ENCODE measurements at places on chromosomes 7 and 10.

DNA sequence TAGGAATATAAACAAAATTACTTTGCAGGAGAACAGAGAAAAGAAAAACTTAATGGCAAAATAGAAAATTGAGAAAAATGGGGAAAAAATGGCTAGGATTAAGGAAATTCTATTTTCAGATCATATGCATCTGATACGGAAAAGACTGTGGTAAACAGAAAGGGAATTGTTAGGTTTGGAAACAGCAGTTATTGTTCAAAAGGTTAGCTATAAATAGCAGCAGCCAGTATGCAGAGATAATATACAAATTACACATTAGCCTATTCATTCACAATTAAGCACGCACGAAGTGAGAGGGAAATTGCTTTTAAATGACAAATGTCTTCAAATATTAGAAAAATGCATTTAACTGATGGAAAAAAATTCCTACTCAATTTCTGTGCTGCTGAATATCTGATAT is 224.1 kb upstream of the FAM3C start:
- no peak for DNase-seq

DNA sequence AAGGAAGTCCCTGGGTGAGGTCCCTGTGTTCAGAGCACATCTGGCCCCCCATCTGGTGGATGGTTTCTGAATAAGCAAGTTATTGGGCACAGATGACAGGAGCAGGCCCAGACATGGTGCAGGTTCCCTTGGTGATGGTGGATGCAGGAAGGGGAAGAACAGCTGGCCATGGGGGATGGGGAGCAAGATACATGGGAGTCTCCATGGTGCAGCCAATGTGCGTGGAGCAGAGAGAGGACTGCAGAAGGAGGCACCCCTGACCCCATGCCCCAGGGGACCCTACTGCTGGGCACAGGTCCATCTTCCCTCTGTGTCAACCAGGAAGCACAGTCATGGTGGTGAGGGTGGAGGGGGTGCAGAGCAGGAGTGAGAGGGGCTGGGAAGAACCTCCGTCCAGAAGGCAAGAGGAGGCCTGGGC is 43.8 kb upstream of the RABGEF1 start:
- no peak for DNase-seq

DNA sequence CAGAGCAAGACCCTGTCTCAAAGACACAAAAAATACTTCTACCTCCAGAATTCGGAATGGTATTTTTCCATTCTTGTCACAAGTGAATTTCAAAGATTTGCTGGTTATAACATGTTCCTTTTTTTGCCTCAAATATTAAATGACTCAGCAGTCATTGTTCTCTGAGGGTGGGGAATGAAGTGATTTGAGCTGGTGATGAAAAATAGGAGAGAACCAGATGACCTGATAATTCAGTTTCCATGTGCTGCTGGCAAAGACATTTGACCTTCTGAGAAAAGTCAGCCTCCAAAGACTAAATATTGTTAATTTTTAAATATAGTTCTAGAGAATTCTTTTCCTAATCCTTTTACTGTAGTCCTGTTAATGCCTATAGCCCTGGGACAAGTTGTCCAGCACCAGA is 78.9 kb downstream of the CACNB2 start:
- no peak for DNase-seq

DNA sequence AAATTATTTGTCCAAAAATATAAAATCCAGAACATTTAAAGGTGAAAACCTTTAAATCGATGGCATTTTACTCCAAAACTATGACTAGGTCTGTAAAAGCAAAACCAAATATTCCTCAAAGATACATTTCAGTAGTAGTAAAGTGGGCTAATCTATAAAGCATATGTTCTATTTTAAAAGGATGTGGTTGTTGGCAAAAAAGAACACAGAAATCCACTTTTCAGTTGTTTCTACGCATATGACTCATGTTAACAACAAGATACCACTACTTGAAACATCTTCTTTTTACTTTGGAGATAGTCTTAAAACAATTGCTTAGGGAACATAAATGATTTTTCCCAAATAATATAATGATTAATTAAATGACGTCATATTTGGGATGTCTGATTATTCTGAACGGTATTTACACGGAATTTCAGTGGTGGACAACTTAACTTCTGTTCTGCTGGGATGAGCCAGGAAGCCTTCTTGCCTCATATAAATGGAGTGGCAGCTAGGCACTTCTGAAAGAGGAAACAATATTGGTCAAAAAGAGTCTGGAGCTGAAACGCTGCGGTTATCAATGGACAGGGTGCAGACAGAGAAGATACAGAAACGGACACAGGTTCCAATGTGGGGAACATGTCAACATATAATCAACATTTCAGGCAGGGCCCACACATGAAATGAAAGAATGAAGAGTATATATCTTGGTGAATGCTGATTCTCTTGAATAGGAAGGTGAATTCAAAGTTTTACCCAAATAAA is 78.5 kb downstream of the ETV1 start:
- DNase-seq, result no peak

- DNase-seq, result no peak
Observed at GRCh38 chr7:3605222-3605621, 304.2 kb downstream of the SDK1 start.

DNA sequence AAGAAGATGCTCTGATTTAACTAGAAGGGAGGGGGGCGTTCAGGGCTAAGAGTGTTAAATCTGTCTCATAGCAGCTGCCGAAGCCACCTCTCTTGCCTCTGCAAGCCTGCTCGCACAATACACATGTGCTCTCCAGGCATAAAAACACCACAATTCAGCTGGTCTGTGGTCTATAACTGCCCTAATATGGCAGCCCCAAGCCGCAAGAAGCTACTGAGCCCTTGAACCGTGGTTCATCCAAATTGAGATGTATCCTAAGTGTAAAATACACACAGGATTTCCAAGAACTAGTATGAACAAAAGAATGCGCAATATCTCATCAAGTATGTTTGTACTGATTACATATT is 70.8 kb upstream of the FGFR2 start:
- DNase-seq, result no peak

DNA sequence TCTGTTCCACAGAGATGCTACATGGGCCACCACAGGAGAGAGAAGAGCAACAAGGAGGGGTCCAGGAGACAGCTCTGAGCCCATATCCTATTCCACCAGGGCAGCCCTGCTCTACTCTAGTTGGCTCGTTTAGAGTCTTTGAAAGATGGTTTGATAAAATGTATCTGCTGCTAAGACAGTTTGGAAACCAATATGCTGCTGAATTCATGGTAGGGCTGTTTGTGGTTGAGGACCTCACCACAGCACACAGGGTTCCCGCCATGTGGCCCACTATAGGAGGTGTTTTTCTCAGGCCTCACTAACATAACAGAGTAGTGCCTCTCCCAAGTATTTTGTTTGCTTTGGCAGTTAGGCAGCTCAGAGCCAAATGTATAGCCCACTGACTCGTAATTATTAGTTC is 35.8 kb upstream of the ZC3HAV1L start:
- DNase-seq, result no peak

- DNase-seq, result no peak
Observed at GRCh38 chr7:3916146-3916545, 615.1 kb downstream of the SDK1 start.

GRCh38 chr7:142654398-142654797 is 94.9 kb upstream of the PRSS1 start:
- no peak for DNase-seq

GRCh38 chr7:105098863-105099515 is 85.0 kb downstream of the KMT2E start:
- DNase-seq, result no peak

DNA sequence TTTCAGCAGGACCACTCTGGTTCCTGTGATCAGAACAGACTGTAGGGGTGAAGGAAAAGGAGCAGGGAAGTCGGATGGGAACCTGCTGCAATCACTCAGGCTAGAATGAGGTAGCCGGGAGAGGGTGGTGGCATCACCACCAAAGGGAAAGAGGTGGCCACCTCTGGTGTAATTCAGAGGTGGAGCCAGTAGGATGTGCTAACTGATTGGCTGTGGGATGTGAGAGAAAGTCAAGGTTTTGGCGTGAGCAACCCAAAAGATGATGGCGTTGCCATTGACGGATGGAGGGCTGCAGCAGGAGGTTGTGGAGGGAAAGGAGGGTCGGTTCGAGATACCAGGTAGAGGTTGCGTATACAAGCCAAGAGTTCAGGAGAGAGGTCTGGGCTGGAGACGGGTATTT is 7.4 kb upstream of the VSIR start:
- DNase-seq, result no peak

DNA sequence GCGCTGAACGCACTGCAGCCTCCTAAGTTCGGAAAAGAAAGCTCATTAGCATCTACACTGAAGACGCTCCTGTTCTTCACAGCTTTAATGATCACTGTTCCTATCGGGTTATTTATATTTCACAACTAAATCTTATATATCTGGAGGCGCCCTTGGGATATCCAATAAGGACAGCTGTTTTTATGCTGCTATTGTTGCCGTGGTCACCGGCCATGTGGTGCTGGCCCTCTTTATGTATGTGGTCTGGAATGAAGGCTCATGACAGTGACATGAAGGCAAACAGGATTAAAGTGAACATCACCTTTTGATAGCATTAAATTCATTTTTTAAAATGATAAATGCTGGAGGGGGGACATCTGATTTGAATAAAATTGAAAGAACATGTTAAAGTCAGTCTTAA is 8.8 kb downstream of the BLVRA start:
- DNase-seq, result no peak

GRCh38 chr7:2201128-2201527 is 31.6 kb downstream of the MAD1L1 start:
- no peak for DNase-seq

GRCh38 chr10:22740180-22740579 is 25.8 kb upstream of the PIP4K2A start:
- DNase-seq, result no peak

- no peak for DNase-seq
Observed at GRCh38 chr7:24701261-24702235, 55.7 kb downstream of the GSDME start.

DNA sequence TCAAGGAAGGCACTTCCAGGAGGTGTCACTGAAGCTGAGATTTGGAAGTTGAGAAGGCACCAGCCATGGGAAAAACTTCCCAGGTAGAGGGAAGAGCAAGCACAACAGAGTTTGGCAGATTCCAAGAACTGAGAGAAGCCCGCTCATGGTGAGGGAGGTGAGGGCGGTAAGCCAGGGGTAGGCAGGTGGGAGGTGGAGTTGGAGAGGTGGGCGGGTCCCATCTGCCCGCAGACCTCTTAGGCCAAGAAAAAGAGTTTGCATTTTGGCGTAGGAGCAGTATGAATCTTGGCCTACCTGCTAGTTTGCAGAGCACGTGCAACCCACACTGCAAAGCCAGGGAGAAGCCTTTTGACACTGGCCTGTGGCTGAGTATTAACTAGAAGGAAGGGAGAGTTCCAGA is 18.8 kb downstream of the FRMPD2 start:
- no peak for DNase-seq

DNA sequence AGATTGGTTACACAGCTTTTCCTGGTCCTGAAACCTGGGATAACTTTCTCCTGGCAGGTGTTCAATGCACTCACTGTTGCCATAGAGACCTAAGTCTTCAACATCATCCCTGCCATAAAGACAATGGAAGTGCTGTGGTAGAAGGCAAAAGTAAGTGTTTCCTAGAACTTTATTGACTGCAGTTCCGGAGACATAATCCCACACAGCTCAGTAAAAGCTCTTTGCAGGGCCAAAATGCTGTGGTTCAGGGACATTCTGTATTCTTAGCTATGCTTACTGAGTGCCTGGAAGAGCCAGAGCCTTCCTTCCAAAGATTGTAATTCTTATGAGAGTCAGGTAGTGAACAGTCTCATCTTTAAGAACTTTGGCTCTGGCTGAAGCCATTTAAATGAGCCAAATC is 5.3 kb downstream of the WIPF3 start:
- no peak for DNase-seq

- no peak for DNase-seq
Observed at GRCh38 chr10:10826125-10826524, 191.5 kb upstream of the CELF2 start.

GRCh38 chr7:7922684-7923385 is 45.8 kb upstream of the GLCCI1 start:
- DNase-seq, result no peak

DNA sequence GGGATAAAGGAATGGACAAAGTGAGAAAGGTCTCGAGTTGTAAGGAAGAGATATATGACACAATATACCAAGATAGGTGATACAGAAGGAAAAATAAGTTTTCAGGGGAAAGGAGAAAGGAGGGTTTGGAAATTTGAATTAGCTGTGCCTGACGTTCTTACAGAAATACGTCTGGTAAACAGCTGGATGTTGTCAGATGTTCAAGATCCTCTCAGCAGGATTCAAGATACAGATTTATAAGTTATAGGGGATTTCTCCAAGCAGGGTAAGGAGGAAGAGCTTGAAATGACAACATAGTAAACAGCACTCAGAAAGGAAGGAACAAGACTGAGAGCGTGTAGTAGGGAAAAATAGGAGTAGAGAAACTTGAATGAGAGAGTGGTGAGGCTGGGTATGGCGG is 1184.1 kb downstream of the TYW1 start:
- no peak for DNase-seq

DNA sequence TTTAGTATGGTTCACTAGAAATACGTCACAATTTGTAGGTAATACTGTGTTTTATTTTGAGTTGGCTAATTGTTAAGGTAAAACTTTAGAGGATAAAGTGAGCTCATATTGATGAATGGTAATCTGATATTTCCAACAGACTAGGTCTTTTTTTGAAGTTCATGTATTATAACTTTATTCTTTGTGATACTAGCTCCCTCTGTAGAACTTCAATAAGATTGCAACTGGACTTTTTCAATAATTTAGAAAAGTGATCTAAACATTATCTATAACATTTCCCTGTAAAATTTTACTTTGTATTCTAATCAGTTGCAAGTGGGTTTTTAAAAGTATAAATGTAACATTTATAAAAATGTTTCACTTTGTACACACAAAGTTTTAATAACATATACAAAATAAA is 83.5 kb downstream of the ADK start:
- no peak for DNase-seq

DNA sequence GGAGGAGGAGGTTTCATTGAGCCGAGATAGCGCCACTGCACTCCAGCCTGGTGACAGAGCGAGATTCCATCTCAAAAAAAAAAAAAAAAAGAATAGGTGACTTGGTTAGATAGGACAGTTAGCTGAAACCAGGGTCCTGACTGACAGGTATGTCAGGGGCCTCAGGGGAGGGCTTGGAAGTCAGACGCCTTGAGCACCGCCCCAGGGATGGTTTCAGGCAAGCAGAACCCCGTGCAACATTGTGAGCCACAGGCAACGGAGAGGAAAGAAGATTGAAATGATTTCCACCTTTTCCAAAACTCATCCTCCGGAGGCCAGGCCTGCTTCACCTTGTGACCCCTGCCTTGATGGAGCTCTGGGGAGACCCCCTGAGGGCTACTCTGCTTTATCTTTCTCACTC is 8.6 kb downstream of the UCMA start:
- no peak for DNase-seq

GRCh38 chr10:24947304-24948097 is 4.9 kb downstream of the PRTFDC1 start:
- DNase-seq, result no peak

All from cerebellar cortex (tissue), 1 donor.